ENCODE measurements at places on chromosomes 3 and 15. TPM values are rescaled to one million over a fixed set of nuclear protein-coding genes. Genes with fewer than 3 reads are reported as not detected.

The GOLGA8K gene
- 0.40 TPM for total RNA-seq

The DRD3 gene
- not detected for total RNA-seq

The DAZL gene
- total RNA-seq = not detected

The SLC22A14 gene
- not detected for total RNA-seq

The IL1RAP gene
- 11.3 TPM for total RNA-seq

The TMEM108 gene
- total RNA-seq = 0.25 TPM

The MIX23 gene
- 63.6 TPM for total RNA-seq

The ITIH4 gene
- total RNA-seq = not detected

GRCh38 chr3:18415839-18416238 lies 9.3 kb downstream of the SATB1 start:
- no peak for DNase-seq

- DNase-seq = no peak
These were observed 4.5 kb upstream of the POPDC2 start for GRCh38 chr3:119664850-119665379.

GRCh38 chr15:49137861-49138260 lies 17.5 kb downstream of the COPS2 start:
- DNase-seq = peak; percentile 36

- no peak for DNase-seq
These were observed 531.4 kb downstream of the FOXP1 start for GRCh38 chr3:71051893-71052687.

DNA sequence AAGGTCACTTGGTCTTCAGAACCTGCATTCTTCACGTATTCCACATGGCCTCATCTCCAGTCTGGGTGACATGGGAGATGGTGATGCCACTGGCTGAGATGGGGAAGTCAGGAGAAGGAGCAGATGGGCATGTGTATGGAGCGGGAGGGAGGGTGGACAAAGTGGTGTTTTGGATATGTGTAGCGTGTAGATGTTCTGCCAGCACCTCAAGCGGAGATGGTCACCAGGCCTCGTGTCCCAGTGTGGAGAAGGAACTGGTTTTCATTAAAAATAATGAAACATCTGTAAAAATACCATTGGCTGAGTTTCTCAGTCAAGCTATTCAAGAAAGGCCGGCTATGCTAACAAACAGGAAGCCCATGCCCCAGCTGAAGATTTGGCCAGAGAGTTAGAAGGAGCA lies 26.2 kb downstream of the LARP6 start:
- DNase-seq = no peak

GRCh38 chr15:70035051-70035718 lies 62.5 kb downstream of the TLE3 start:
- DNase-seq = no peak

- no peak for DNase-seq
These were observed 19.8 kb upstream of the USP3 start for GRCh38 chr15:63484433-63485186.

DNA sequence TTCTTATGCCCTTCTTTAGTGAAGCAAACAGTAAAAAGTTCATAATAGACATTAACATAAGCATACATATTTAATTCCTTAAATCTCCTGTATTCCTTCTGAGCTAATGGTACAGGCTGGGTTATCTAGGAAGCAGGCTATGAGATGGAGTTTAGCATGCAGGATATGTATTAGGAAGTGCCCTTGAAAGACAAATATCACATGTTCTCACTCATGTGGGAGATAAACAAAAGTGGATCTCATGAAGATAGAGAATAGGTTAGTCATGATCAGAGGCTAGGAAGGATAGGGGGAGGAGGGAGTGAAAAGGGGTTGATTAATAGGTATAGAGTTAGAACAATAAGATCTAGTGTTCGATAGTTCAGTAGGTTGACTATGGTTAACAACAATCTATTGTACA lies 105.4 kb downstream of the CLASP2 start:
- no peak for DNase-seq

DNA sequence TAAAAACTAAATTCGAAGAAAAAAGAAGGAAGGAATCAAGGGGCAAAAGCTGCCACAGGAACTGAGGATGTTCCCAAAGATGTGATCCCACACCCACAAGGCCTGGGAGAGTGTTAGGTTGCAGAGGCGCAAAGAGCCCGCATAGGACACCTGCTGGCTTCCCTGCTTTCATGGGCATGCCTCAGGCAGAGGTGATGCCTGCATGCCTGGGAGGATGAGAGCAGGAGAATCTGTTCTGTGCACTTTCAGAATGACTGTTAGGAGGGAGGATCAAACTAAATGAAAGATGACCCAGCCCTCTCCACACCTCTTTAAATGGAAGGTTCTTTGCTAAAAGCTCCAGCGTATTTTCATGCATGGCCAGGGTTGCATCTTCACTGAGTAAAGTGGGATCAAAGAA lies 162.4 kb downstream of the PLCL2 start:
- DNase-seq = no peak

- DNase-seq = no peak
These were observed 37.5 kb upstream of the CBLB start for GRCh38 chr3:105906345-105906744.

DNA sequence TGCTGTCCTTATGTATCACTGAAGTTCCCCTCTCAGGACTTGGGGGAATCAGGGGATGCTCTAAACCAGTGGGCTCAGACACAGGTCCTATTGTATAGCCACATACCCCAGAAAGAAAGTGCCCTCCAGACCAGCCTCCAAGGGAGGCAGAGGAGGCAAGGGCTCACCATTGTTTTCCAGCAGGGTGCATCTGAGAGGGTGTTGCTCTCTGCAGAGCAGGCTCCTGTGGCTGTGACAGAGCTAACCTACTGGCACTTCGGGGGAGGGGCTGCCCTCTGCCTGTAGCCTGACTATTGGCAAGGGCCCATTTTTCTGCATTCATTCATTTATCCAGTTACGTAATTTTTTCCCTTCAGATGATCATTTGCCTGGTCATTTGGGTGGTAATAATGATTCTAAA lies 39.9 kb downstream of the EEFSEC start:
- DNase-seq = no peak

DNA sequence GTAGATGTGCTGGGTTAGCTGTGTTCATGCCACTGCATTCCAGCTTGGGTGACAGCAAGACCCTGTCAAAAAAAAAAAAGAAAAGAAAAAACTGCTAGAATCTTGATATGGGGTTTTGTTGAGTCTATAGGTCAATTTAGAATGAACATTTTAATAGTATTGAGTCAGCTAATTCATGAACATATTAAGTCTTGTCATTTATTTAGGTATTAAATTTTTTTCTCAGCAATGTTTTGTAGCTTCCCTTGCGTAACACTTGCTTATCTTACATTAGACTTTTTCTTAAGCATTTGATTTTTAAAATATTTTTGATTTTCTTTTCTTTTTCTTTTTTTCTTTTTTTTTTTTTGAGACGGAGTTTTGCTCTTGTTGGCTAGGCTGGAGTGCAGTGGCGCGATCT lies 60.7 kb upstream of the GOLGA6B start:
- no peak for DNase-seq

GRCh38 chr3:29690686-29691353 lies 409.9 kb downstream of the RBMS3 start:
- DNase-seq = no peak

DNA sequence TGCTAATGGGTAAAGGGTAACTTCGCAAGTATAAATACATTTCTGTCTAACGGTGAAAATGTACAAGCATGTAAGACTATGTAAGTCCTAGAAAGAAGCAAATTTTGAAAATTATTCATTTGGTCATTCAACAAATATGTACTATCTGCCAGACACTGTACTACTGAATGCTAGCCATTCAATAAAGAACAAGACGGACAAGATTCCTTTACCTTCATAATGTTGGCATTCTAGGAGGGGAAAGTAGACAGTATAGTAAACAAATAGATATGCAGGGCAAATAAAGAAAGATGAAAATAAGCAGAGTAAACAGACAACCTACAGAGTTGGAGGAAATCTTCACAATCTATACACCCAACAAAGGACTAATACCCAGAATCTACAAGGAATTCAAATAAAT lies 32.7 kb downstream of the C3orf70 start:
- DNase-seq = no peak

DNA sequence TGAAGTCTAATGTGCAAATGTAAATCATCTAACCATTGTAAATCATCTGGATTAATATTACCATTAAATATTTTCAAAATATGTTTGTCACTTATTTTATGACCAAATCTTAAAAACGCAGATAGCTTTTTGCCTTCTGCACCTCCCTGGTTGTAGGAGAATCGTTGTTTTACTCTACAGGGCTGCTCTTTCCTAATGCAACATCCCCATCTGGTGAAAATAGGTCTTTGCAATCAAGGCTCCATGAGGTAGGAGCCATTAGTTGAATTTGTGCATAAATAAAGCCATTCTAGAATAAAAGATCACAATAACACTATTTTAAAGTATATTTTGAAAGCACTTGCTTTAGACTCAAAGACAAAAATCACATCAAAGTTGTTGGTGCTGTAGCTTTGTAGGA lies 535.6 kb upstream of the AGTR1 start:
- DNase-seq = no peak

DNA sequence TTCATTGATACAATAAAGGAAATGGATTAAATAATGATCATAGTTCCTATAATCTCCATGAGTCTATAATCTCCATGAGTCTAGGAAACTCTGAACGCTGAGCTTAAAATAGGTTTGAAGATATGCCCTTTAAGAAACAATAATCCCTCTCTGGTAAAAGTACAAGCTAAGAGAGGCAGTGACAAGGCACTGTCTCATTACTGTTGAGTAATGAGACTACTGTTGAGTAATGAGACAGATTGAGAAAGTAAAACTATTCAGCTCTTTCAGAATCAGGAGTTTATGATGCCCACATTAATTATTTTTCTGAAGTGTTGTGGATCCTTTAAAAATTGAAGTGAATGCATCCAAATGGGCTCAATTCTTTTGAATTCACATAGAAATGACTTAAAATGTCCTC lies 235.5 kb upstream of the THRB start:
- DNase-seq = no peak

- peak; percentile 73 for DNase-seq
These were observed 46.8 kb downstream of the ST6GAL1 start for GRCh38 chr3:186976837-186977750.

- peak; percentile 53 for DNase-seq
These were observed 15.4 kb downstream of the ARNT2 start for GRCh38 chr15:80419546-80419945.

- no peak for DNase-seq
These were observed 380.1 kb upstream of the MEIS2 start for GRCh38 chr15:37480482-37480881.

DNA sequence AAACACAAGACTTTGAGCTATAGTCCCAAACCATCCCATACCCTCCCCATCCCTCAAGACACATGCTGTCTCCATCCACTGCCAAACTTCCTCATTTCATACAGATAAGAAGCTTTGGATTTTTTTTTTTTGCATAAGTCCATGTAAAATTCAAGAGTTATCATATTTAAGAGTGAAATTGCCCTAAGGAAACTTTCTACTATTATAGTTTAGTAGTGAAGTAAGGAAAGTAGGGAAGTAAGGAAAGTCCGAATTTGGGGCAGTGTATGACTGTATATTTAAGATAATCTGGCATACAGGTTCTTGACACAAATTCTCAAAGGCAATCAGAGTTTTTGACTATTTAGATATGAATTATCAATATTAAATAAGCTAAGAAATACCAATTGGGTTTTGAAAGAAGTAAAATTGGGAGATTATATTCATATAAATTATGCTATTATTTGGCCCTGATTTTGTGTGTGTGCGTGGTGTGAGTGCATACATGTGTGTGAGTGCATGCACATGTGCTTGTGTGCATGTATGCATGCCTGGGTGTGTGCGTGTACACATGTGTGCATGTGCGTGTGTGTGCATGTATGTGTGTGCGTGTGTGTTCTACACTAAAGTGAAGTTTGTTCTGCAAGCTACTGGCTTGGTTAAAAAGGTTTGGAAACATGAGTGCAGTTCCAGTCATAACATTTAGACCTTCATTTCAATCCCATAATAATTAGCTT lies 83.6 kb upstream of the MBNL1 start:
- no peak for DNase-seq

- no peak for DNase-seq
These were observed 251.5 kb downstream of the FAM43A start for GRCh38 chr3:194937144-194937543.

DNA sequence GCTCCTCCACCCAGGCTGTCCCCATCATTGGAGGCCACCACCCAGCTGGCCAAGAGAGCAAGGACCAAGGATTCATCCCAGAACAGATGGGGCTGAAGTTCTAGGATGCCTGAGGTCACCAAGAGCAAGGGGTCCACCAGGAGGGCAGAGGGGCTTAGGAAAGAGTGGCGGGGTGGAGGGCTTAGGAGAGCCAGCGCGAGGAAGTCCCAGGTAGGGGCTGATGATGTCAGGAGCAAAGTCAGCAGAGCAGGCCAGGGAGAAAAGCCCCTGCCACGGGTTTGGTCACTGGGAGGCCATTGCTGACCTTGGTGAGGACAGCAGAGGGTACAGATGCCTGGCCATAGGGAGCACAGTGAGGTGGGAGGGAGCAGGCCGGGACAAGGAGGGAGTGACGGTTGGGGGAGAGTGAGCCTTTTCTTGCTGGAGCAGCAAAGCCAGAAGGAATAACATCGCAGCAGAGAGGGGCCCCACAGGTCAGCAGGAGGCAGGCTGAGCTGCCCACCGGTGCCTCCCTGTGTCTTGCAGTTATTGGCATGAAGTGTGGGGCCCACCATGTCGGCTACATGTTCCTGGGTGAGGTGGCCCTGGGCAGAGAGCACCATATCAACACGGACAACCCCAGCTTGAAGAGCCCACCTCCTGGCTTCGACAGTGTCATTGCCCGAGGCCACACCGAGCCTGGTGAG lies 5.2 kb downstream of the PARP3 start:
- no peak for DNase-seq

DNA sequence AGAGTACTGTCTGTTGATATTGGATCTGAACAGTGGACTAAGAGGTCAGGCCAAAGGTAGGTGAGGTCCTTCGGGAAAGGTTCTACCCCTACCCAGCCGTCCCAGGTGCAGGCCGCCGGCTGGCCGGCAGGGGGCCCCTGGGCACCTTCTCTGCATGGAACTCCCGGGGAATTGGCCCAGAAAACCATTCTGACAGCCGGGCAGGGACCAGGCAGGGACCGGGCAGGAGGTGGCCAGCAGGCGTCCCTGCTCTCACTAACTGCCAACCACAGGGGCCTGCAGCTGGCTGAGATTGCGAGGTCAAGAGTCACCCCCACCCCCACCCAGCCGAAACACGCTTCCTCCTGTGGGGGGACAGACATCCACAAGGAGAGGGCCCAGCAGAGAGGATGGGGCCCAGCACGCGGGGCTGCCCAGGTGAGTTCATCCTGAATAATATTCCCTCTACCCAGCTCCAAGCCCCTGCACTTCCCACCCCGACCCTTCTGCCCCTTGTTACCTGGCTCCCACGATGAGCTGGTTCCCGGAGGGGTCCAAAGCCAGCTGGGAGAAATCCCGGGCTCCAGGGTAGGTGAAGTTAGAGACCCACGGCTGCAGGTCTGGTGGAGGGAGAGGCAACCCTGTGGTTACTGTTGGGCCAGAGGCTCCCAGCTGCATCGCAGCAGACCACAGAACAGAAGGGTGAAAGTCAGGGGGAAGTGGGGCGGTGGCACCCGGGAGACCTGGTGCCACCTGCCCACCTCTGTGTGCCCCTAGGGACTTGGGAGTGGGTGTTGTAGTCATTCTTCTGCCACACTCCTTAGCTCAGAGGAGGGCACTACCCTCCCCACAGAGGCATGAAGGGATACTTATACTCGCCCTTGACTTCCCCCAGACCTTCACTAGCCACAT lies 84.4 kb downstream of the SEMA5B start:
- peak; percentile 56 for DNase-seq

Data from renal cortical epithelial cell (primary cell).